ENCODE measurements at places on chromosomes 12 and 14. TPM values are rescaled to one million over a fixed set of nuclear protein-coding genes. Genes with fewer than 3 reads are reported as not detected.

PNMA1 gene
- total RNA-seq, result 15.1 TPM

SH2B3 gene
- total RNA-seq, result 23.3 TPM

CD163L1 gene
- 19.0 TPM for total RNA-seq

DDN gene
- 0.11 TPM for total RNA-seq

KMT2D gene
- total RNA-seq, result 33.5 TPM

CCDC177 gene
- total RNA-seq, result not detected

PTGER2 gene
- total RNA-seq, result 0.11 TPM

PIP4K2C gene
- 12.0 TPM for total RNA-seq

AVPR1A gene
- under 0.01 TPM for total RNA-seq

SART3 gene
- 65.3 TPM for total RNA-seq

Data from dermis lymphatic vessel endothelial cell (primary cell).